ENCODE measurements at places on chromosomes 7 and 10.

GRCh38 chr10:113003052-113003451 lies 53.0 kb downstream of the TCF7L2 start:
- no peak for DNase-seq

DNA sequence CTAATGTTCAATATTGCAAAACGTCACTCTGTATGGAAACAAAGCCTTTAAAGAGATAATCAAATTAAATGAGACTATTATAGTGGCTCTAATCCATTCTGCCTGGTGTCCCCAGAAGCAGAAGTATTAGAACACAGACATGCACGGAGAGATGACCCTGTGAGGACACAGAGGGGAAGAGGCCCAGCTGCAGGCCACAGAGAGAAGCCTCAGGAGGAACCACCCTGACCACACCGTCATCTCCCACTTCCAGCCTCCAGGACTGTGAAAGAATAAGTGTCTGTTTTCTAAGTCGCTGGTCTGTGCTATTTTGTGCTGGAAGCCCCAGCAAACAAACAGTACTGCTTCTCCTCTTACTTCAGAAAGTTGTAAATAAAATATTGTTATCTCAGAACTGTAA lies 283.5 kb upstream of the ADARB2 start:
- DNase-seq, result no peak

DNA sequence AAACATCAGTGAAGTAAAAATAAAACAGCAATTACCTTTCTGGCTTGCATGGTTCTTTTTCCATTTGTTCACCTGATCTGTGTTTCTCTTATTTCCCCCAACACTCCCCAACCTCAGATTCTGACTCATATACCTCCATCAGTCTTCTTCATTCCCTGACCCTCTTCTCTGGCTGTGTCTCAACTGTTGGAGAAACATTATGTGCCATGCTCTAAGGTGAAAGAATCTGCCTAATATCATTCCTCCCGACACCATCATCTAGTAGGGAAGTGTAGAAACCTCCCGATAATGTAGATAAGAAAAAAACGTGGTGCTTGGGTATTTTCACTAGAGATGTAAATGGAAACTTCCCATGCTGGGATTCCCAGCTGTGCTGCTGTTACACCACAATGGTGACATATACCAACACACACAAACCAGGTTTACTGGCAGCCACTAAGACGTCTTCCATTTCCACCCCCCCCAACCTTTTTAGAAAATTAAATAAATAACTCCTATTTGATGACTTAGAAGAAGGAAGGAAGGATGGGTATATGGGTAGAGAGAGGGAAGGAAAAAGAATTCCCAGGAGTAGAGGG lies 63.4 kb downstream of the OSBPL3 start:
- no peak for DNase-seq

- DNase-seq, result no peak
Measured at GRCh38 chr7:82382276-82382675, 61.3 kb downstream of the CACNA2D1 start.

DNA sequence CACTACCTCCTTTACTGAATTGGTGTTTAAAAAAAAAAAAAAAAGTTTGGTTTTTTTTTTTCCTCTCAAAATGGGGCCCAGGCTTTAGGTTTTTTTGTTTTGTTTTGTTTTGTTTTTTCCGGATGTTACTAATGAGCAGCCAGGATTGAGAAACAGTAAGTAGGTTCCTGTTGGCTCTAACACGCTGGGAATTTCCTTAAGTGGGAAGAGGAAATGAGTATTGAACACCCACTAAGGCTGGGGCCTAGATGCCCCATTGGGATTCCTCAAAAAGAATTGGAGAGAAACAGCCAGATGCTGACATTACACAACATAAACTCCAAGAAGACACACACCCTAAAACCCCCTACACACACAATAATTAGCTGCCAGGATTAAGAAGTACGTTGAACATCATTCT lies 102.2 kb upstream of the NANOS1 start:
- no peak for DNase-seq

DNA sequence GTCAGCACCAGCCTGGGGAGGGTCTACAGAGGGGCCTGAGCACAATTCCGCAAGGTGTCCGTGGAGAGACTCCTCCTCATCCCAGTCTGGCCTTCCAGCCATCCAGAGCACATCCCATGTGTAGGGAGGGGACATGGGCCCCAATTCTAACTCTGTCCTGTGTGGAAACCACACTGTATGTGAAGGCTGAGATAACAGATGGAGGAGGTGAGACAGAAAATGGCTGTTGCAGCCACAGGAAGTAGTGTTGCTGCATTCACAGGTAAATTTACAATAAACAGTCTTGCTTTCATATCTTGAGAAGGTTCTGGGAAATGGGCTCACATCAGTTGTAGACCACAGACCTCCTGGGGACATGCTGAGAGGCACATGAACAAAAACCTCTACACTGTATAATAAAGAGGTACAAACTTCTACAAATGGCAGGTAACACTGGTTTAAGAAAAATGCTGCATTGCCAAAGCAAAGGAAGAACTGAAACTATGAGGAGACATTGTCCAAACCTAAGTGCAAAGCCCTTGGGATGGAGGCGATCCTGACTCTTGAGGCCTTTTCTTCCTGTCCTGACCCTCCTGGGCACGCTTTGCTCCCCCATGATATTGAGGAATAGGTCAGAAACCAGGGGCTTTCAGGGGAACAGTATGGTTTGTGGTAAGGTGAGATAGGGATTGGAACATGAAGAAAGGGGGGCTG lies 21.6 kb upstream of the GIMAP2 start:
- no peak for DNase-seq

GRCh38 chr10:95395947-95396449 lies 105.2 kb upstream of the PDLIM1 start:
- DNase-seq, result no peak

All from retina (tissue), 1 donor.